ENCODE measurements at places on chromosomes 3 and 15.

DNA sequence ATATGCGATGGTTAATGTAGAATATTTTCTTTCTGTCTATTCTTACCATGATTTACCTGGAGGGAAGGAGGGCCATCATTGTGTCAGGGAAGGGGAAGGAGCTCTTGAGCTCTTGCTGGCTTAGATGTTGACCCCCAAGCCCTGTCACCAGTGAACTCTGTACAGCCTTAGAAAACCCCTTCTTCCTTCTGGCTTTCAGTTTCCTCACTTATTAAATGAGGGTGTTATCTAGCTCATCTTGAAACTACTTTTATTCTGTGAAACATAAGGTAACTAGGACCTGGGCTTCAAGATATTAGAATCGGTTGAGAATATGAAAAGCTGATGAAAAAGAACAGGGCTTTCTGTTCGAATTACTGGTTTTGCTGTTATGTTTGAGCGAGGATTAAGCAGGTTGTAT is 25.1 kb upstream of the UTS2B start:
- no peak for DNase-seq

- no peak for DNase-seq
Observed at GRCh38 chr3:131688370-131688769, 185.6 kb upstream of the MRPL3 start.

- no peak for DNase-seq
Observed at GRCh38 chr3:133295944-133296917, 103.6 kb upstream of the BFSP2 start.

GRCh38 chr15:30043211-30043655 is 39.5 kb upstream of the GOLGA8J start:
- no peak for DNase-seq
